Neural progenitor cell (in vitro differentiated cells): ENCODE measurements at places on chromosomes 2 and 18. TPM values are rescaled to one million over a fixed set of nuclear protein-coding genes. Genes with fewer than 3 reads are reported as not detected.

Gene ANKRD36B
- 37.7 and 61.1 TPM in 2 replicates for total RNA-seq

Gene POMC
- not detected in 2 replicates for total RNA-seq

Gene CHRND
- 0.19 TPM in 1 of 2 replicates, not detected in the other for total RNA-seq

Gene SAG
- 0.03 TPM in 1 of 2 replicates, not detected in the other for total RNA-seq

GRCh38 chr2:205527801-205528200 is 154.5 kb upstream of the NRP2 start:
- no peak overlapping the region for H3K27ac ChIP-seq
- no peaks in the 10 kb centered on the region for H3K36me3 ChIP-seq
- no peak for DNase-seq
- no peak overlapping the region for H3K4me3 ChIP-seq
- H3K27me3 ChIP-seq, result no peaks in the 10 kb centered on the region

DNA sequence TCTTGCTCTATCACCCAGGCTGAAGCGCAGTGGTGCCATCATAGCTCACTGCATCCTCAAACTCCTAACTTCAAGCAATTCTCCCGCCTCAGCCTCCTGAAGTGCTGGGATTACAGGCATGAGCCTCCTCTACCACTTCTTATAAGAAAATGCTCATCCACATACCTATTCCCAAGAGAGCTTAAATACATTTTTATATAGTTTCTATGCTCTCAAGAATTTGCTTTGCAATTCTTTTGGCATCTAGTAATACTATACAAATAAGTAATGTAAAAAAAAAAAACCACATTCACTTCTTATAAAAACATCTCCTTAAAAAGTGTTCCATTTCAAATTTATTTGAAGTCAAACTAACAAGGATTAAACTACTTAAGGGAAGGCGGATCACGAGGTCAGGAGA is 197.3 kb downstream of the DNAH7 start:
- H3K27me3 ChIP-seq, result no peaks in the 10 kb centered on the region
- no peaks in the 10 kb centered on the region for H3K36me3 ChIP-seq
- no peak for DNase-seq
- H3K4me3 ChIP-seq, result no peak overlapping the region
- H3K27ac ChIP-seq, result no peak overlapping the region
- no peaks in the 10 kb centered on the region for H3K4me1 ChIP-seq

- DNase-seq, result peak; percentile 88
- peak overlapping the region; percentile 37 for H3K4me3 ChIP-seq
- H3K36me3 ChIP-seq, result no peaks in the 10 kb centered on the region
- peaks cover 13% of the 10 kb centered on the region for H3K4me1 ChIP-seq
These were observed 208.0 kb downstream of the TFCP2L1 start for GRCh38 chr2:121076885-121077549.

GRCh38 chr18:29191263-29191662 is 1014.3 kb upstream of the CDH2 start:
- DNase-seq, result peak; percentile 12
- no peak overlapping the region for H3K4me3 ChIP-seq
- no peaks in the 10 kb centered on the region for H3K36me3 ChIP-seq

DNA sequence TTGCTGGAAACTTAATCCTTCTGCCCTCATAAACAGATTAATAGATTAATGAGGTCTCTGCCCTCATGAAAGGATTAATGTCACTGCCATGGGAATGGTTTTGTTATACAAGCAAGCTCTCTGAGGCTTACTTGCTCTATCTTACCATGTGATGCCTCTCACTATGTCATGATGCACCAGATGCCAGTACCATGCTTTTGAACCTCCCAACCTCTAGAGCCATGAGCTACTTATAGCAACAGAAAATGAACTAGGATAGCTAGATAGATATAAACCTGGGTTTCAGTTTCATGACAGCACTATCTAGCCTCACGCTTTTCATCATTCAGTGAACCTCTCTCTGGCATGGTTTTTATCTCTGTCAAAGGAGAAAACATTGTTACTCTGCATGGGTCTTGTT is 371.6 kb upstream of the LRP1B start:
- no peak overlapping the region for H3K4me3 ChIP-seq
- no peak overlapping the region for H3K27ac ChIP-seq
- no peaks in the 10 kb centered on the region for H3K4me1 ChIP-seq
- H3K27me3 ChIP-seq, result no peaks in the 10 kb centered on the region
- no peak for DNase-seq

DNA sequence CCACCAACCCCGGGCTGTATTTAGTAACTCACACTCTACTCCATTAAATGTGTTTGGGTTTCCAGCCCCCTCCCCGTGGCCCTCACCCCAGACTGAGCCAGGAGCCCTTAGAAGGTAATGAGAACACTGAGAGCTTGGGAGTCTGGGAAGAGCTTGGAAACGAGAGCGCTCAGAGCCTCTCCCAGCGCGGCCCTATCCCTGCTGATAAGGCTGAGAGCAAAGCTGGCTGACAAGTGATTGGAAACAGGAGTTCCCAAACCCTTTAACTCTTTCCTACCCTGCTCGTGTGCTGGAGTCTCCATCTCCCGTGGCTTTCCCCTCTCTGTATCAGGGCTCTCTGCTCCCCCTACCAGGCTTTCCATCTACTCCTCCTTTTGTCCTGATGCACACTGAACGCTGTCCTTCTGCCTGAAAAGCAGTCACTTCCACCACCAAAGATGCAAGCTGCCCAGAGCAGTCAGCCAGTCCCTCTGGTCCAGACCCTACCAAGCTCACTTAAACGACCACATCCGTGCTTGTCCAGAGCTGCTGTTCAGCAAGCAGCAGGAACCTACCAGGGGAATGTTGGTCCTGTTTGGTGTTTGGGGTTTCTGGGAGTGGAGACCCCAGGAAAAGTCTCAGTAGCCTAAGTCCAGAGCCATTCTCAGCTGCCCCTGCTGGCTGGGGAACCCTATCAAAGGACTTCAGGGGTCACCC is 100.0 kb upstream of the PKDCC start:
- peak; percentile 77 for DNase-seq
- H3K36me3 ChIP-seq, result no peaks in the 10 kb centered on the region
- peak overlapping the region; percentile 68 for H3K27ac ChIP-seq
- peaks cover 58% of the 10 kb centered on the region for H3K4me1 ChIP-seq
- no peaks in the 10 kb centered on the region for H3K27me3 ChIP-seq

- H3K36me3 ChIP-seq, result no peaks in the 10 kb centered on the region
- DNase-seq, result no peak
- H3K27me3 ChIP-seq, result no peaks in the 10 kb centered on the region
These were observed 44.7 kb downstream of the TGFA start for GRCh38 chr2:70508711-70509462.

GRCh38 chr2:106011380-106011779 is 182.7 kb downstream of the UXS1 start:
- no peak for DNase-seq
- H3K36me3 ChIP-seq, result no peaks in the 10 kb centered on the region
- no peaks in the 10 kb centered on the region for H3K27me3 ChIP-seq
- H3K4me3 ChIP-seq, result no peak overlapping the region

- DNase-seq, result no peak
- no peaks in the 10 kb centered on the region for H3K36me3 ChIP-seq
- no peak overlapping the region for H3K27ac ChIP-seq
- no peaks in the 10 kb centered on the region for H3K4me1 ChIP-seq
- no peak overlapping the region for H3K4me3 ChIP-seq
These were observed 1480.0 kb downstream of the LRP1B start for GRCh38 chr2:140650825-140651224.

DNA sequence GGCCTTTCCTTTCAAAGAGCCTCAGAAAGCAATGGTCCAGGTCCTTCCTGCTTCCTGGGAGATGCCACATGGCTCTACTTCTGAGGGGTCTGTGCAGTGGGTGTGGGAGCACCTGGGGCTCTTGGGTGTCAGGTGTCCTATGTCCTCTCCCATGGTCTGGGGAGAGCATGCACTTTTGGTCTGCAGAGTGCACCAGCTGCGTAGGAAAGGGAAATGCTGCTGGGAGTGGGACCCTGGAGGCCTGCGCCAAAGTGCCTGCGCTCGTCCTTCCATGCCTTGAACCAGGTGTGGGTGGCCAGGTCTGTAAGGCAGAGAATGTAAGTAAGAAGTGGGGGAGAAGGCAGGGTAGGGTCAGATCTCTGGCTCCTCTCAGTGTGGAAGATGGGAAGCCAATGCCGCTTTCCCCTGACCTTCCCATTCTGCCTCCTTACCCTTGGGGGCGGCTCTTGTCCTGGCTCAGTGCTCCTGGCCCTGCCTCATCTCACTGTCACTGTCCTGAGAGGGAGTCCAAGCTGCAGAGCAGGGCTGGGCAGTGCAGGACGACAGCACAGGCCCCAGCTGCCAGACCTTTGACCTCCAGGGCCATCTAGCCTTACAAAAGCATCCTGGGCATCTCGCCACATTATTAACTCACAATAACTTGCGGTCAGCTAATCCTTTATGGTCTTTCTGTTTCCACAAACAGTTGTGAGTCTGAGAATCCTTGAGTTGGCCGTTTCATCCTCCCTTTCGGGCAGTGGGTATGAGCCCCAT is 6.6 kb upstream of the PROM2 start:
- no peaks in the 10 kb centered on the region for H3K27me3 ChIP-seq
- H3K4me3 ChIP-seq, result no peak overlapping the region
- H3K27ac ChIP-seq, result no peak overlapping the region

- no peak overlapping the region for H3K4me3 ChIP-seq
- no peaks in the 10 kb centered on the region for H3K27me3 ChIP-seq
- no peaks in the 10 kb centered on the region for H3K36me3 ChIP-seq
- H3K4me1 ChIP-seq, result peaks cover 21% of the 10 kb centered on the region
These were observed 219.5 kb downstream of the SOX11 start for GRCh38 chr2:5911718-5912117.

GRCh38 chr2:238158018-238158508 is 707 bp upstream of the ERFE start:
- H3K27me3 ChIP-seq, result peaks cover 65% of the 10 kb centered on the region
- peak overlapping the region; percentile 31 for H3K4me3 ChIP-seq
- DNase-seq, result no peak
- H3K27ac ChIP-seq, result no peak overlapping the region
